ENCODE measurements at places on chromosomes 16 and 17. TPM values are rescaled to one million over a fixed set of nuclear protein-coding genes. Genes with fewer than 3 reads are reported as not detected.

ZNF205 gene
- total RNA-seq = not detected

GCGR gene
- total RNA-seq = not detected

SHMT1 gene
- 17.3 TPM for total RNA-seq

- H3K4me1 ChIP-seq = no peaks in the 10 kb centered on the region
- no peaks in the 10 kb centered on the region for H3K27me3 ChIP-seq
- no peaks in the 10 kb centered on the region for H3K36me3 ChIP-seq
- no peak overlapping the region for H3K27ac ChIP-seq
- no peak overlapping the region for H3K4me3 ChIP-seq
- DNase-seq = no peak
Measured at GRCh38 chr17:80585890-80586845, 41.5 kb downstream of the RPTOR start.

DNA sequence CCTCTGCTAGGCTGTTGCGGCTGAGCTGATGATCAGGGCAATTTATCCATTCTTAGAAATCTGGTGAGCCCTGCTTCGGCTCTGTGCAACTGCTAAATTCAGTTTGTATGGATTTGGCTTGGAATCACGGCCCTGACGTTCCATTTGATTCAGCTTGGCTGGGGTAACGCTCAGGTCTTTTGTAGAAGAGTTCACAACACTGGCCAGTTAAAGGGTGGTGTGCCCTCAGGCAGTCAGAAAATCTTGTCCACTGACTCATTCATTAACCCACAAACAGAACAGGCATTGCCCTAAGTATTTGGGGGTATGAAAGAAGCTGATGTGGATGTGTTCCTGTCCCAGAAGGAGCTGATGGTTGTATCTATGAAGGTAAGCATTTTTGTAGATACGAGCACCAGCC is 53.9 kb downstream of the GNAO1 start:
- H3K27ac ChIP-seq = no peak overlapping the region
- H3K36me3 ChIP-seq = no peaks in the 10 kb centered on the region

DNA sequence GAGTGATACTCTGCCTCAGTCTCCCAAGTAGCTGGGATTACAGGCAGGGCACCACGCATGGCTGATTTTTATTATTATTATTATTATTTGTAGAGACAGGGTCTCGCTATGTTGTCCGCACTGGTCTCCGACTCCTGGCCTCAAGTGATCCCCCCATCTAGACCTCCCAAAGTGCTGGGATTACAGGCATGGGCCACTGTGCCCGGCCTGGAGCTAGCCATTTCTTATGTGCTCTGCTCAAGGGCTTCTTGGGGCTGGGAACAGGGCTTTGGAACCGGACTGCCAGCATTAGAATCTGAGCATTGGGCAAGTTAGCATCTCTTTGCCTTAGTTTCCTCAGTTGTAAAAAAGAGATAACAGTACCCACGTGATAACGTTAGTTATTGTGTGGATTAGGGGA is 111.3 kb downstream of the C16orf78 start:
- no peak for DNase-seq
- H3K4me3 ChIP-seq = no peak overlapping the region
- H3K27me3 ChIP-seq = no peaks in the 10 kb centered on the region
- no peak overlapping the region for H3K27ac ChIP-seq
- peaks cover 4% of the 10 kb centered on the region for H3K4me1 ChIP-seq
- H3K36me3 ChIP-seq = no peaks in the 10 kb centered on the region

DNA sequence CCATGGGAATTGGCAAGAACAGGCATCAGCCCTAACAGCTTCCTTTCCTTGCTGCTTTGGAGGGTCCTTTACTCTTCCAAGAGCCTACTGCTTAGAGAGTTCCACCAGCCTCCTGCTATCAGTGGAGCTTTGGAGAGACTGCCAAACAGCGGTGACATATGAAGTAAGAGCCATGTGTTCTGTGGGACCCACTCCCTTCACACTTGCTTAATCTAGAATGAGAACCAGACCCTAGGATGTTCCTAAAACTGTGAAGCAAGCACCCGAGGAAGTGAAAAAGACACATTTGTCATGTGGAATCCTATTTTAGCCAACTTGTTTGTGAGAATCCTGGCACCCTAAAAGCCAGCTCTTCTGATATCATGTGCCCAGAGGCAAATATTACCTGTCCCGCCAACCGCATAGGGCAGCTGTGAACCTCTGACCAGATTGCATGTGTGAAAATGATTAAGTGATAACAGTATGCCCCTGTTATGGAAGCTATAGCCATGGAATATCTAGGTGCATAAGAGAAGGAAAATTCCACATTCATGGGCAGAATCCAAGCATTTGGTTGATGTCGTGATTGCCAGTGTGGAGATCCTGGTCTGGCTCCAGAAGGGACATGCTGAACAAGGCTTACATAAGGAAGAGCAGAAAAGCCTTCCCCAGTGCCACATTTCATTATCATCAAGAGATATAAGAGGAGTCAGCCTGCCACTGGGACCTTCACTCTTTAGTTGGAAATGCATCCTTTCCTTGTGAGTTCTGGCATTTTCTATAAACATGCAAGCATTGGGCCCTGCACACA is 18.7 kb downstream of the RCVRN start:
- no peaks in the 10 kb centered on the region for H3K4me1 ChIP-seq
- H3K27me3 ChIP-seq = no peaks in the 10 kb centered on the region
- no peak for DNase-seq
- H3K4me3 ChIP-seq = no peak overlapping the region

Measured in natural killer cell (primary cell).